ENCODE measurements at places on chromosomes 5 and 9.

DNA sequence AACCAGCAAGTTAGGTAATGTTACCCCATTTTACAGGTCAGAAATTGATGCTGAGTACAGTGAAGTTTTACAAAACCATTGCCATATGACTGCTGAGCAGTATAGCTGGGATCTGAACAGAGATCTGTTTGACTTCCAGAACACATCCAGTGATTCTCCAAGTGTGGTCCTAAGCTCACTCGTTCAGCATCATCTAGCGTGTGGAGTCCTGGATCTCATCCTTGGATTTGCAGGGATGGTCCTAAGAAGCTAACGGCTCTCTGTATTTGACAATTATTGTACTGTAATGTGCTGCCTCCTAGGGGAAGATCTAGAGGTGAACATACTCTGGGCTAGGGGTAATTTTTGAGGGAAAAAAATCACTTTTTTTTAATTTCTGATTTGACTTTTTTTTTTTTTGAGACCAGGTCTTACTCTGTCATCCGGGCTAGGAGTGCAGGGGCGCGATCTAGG, 1.4 kb downstream of the SLC26A2 start:
- DNase-seq = peak; percentile 67

DNA sequence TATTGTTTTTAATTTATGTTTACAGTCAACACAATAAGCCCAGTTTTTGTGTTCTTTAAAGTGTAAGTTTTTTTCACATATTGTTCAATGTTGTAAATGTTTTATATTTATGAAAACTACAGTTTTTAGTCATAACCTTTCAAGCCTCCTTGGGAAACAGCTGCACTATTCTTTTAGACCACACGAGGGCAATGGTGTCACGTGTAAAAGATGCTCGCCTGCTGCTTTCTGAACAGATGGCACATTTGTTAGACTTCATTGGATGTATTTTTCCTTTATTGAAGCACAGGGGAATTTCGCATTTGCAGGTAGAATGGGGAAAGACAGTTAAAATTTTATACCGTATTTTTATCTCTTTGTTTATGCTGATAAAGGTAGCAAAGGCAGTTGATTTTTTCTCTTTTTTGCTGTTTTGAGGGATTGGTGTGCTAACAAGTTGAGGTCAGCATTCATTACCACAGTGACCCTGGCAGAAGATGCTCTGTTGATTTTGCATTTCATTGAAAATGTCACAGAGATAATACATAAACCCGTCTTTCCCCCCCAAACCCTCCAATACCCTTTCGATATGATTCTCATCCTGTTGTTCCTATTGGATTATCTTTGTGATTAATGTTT, 59.0 kb downstream of the MAT2B start:
- peak; percentile 77 for DNase-seq

DNA sequence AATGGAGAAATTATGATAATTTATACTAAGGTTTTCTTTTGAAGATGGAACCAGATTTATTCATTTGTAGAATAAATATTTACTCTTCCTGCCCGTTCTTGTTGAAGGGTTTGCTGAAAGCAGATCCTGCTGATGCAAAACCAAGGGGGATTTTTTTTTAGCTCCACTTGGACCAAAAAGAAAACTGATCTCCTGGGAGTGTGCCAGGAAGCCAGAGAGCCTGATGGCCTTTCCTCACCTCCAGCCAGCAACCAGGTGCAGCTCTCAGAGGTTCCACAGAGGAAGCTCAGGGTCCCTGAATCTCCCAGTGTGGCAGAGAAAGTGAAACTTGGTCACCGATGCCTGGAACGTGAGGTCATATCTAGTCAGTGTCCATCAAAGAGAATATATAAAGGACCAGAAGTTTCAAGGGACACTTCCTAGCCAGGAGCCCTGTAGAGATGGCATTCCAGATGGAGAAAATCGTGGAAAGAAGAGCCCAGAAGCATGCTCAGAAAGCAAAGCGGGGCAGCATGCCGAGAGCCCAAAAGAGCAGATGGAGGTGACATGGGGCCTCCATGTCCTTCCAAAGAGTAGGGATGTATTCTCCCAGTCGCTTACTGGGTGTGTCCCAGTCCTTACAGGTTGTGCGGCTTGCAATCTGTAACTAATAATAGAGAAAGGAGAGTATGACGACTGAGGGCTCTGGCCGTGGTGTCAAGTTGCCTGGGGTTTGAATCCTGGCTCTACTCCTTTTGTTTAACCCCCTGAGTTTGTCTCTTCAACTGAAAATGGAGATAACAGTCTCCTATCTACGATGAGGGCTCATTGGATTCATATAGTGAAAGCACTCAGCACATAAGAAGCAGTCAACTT, 12.2 kb downstream of the AFAP1L1 start:
- DNase-seq = peak; percentile 83

- no peak for DNase-seq
These were observed 20.5 kb downstream of the RAPGEF1 start for GRCh38 chr9:131719262-131719908.

DNA sequence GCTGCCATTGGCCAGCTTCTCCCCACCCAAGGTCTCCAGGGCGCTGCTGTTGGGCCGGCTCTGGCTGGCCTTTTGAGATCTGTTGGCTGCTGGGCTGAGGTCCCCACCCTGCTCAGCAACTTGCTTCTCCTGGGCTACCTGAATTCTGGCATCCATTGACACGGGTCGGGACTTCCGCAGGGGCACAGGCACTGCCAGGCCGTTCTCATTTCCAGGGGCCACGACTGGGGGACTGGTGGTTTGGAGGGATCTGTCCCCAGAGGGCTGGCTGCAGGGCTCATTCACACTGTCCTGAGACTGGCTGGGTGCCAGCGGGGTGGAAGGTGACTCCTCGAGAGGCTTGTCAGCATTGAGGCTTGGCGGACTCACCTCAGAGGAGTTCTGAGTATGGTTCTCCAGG, 87.1 kb upstream of the FBXW11 start:
- DNase-seq = no peak

DNA sequence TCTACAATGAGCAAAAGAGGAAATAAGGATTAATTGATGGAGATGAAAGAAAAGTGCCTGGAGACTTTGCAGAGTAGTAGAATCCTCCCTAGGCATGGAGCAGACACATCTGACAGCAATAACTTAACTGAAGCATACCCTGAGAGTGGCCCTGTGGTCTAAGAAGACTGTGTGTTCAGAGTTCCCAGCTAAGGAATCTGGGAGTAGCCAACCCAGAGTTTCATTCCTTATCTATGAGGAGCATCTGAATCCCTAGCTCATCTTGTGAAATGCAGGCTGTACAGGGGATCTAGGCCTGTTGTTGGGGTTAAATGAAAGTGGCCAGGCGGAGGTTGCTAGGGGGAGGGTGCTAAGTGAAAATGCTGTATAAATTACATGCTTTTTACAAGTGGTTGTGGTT, 233.1 kb upstream of the FBXL7 start:
- no peak for DNase-seq

DNA sequence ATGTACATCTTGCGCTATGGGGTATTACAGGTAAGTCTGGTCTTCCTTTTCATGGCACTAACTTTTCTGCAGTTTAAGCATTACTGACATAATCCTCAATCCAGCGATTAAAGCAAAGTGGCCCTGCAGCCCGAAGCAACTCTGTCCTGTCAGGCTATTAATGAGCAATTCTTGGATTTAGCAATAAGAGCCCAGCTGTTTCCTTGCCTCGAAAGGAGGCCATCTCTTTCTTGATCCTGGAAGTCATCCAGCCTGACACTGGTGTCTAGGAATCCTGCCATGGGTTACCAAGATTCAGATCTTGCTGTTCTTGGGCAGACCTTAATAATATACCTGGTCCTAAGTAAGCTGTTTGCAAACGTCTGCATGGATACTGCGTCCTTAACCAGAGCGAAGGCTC, 102.0 kb downstream of the RFK start:
- peak; percentile 61 for DNase-seq

DNA sequence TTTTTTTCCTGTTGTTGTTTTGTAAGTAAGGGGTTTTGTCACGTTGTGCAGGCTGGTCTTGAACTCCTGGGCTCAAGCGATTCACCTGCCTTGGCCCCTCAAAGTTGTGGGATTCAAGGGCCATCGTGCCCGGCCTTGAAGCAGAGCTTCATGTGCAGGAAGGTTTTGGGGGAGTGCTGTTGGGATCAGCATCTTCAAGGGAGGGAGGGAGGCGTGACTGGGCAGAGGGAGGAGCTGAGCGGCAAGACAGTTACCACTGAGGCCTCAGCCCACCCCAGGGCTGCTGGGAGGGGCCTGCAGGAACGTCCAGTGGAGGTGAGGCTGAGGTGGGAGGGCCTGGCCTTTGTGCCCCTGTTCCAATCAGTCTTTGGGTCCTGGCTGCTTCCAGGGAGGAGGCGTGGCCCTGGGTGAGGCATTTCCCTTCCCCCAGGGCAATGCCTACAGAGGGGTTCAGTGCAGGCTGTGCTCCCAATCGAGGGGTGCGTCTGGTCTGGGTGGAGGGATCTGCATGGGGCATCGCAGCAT, 21.4 kb downstream of the OR2V1 start:
- DNase-seq = no peak

DNA sequence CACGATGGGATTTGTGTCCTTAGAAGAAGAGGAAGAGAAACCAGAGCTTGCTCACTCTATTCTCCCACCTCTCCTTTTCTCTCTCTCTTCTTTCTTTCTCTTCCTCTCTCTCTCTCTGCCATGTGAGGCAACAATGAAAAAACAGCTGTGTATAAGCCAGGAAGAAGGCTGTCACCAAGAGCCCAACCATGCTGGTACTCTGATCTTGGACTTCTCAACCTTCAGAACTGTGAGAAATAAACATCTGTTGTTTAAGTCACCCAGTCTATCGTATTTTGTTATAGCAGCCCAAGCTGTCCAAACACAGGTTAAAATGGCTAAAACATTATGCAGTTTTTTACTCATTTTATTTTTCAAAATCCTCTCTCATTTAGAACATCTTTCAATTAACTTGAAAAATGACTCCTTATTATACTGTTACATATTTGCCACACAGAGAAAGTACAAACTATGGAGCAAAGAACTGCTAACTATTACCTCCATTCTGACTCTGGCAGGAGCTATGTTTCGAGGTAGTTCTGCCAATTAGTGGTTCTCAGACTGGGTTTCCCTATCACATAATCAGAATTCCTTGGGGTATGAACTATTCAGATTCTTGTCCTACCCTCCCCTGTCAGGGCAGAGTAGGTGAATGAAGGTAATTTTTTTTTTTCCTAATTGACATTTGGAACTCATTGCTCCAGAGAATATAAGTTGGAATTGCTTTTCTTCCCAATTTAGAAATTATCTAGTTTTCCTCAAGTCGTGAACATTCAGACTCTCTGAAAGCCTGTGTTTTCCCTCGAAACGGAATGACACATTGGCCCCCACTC, 434.6 kb downstream of the ENC1 start:
- DNase-seq = peak; percentile 61

DNA sequence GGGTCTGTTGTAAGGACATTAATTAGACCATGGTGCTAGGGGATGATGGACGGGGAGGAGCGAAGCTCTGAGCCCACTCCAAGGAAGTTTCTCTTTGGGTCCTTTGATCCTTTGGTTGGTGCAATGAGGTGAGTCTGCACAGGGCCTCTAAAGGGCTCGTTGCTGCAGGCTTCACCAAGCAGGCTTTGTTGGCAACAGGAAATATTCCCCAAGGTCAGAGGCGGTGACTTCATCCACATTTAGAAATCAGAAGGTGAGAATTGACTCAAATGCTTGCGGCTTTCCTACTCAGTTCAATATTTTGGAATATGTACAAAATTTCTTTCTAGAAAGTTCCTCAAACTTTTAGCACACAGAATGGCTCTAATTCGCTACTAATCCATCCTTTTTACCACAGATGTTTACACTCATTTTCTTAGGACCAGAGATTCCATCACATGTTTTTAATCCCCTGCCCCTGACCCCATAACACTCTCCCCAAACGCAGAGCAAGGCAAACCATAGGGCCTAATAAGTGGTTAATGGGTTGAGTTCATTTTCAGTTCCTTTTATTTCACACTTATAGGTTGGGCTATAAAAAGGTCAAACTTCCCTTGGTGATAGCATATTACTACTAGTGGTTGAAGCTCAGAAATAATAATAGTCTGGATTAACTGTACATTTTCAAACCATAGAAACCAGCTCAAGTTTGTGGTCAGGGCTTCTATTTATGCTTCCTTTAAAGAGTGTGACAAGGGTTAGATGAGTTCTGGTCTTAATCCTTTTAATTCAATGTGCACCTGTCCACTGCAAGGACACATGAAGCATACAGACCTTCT, 37.3 kb upstream of the TMEM252 start:
- DNase-seq = no peak

DNA sequence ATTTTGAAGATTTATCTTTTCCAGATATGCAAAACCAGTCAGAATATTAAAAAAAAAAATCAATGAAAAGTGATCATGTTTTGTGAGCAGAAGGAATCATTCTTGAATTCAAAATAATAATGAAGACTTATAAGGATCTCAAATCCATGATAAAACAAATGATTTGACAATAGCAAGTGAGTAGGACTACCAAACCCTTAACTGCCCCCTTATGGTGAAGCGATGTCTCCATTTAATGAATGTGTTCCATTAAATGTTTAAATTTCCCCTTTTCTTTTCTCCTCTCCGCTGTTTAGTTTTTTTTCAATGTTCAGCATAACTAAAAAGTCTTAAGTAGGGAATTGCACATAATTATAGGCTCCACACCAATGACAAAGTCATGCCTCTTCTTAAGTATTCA, 12.2 kb upstream of the MARCHF3 start:
- DNase-seq = peak; percentile 32

GRCh38 chr9:103427696-103428095, 432.6 kb downstream of the CYLC2 start:
- no peak for DNase-seq

DNA sequence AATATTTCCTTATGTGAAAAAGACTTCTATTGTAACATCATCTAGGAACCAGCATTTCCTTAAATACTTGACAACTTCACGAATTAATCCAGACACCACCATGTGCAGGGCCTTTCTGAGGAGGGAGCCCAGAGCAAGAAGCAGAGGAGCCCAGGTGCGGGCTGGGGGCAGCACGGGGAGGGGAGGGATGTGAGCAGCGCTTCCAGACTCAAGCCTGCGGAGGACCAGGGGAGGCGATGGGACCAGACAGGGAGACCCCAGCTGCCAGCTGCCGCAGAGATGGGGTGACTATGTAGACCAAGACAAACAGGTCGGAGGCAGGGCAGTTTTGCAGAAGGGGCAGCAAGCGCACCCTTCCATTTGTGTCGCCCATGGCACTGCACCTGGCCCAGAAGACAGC, 596.1 kb downstream of the IRX1 start:
- DNase-seq = no peak
